Activated CD4-positive, alpha-beta T cell treated with anti-CD3 and anti-CD28 coated beads, Interleukin-2, amount 10 ng/mL, durations not matched to agents 24 days and 14 days (primary cell): ENCODE measurements at places on chromosomes 12 and 14. TPM values are rescaled to one million over a fixed set of nuclear protein-coding genes. Genes with fewer than 3 reads are reported as not detected.

GRCh38 chr12:110917961-110918360 is 2.4 kb downstream of the MYL2 start:
- no peaks in the 10 kb centered on the region for H3K36me3 ChIP-seq
- DNase-seq: no peak

GRCh38 chr12:109572506-109572845 is 828 bp downstream of the MMAB start:
- DNase-seq: no peak
- H3K27ac ChIP-seq: peak overlapping the region; percentile 95
- peak overlapping the region; percentile 93 for H3K4me3 ChIP-seq

Gene CLEC1B
- total RNA-seq: not detected in 2 replicates

Gene ACSM4
- total RNA-seq: not detected in 2 replicates

- no peak overlapping the region for H3K4me3 ChIP-seq
- H3K27ac ChIP-seq: no peak overlapping the region
- H3K4me1 ChIP-seq: peaks cover 57% of the 10 kb centered on the region
- peak; percentile 83 for DNase-seq
- H3K36me3 ChIP-seq: peaks cover 16% of the 10 kb centered on the region
- H3K27me3 ChIP-seq: no peaks in the 10 kb centered on the region
Observed at GRCh38 chr14:75518625-75519024, 3.6 kb upstream of the BATF start.

Gene DHRS2
- 2.4 and 3.1 TPM in 2 replicates for total RNA-seq
